ENCODE measurements at places on chromosomes 4 and X.

- DNase-seq, result no peak
These were observed 45.4 kb downstream of the SEC24D start for GRCh38 chr4:118790544-118790943.

DNA sequence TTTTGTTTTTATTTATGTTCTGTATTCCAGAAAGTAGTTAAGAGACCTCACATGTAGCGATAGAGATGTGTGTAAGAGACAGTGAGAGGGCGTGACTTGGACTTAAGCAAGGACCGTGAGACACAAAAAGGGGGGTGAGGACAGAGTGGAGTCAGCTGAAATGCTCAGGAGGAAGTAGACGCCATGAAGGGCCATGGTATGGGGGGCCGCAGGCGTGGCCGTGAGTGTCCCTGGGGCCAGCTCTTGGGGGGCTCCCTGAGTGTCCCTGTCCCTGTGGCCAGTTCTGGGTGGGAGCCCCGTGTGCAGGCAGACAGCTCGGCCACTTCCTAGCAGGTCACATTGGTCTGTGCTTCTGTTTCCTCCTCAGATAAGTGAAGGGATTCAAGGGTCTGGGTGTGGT is 23.0 kb upstream of the MSANTD1 start:
- no peak for DNase-seq

GRCh38 chr4:100417565-100417964 is 100.3 kb downstream of the EMCN start:
- DNase-seq, result no peak

GRCh38 chr4:8050555-8051206 is 107.9 kb downstream of the ABLIM2 start:
- DNase-seq, result no peak

Measured in HTR-8/SVneo (cell line).